ENCODE measurements at places on chromosomes 11 and 22.

DNA sequence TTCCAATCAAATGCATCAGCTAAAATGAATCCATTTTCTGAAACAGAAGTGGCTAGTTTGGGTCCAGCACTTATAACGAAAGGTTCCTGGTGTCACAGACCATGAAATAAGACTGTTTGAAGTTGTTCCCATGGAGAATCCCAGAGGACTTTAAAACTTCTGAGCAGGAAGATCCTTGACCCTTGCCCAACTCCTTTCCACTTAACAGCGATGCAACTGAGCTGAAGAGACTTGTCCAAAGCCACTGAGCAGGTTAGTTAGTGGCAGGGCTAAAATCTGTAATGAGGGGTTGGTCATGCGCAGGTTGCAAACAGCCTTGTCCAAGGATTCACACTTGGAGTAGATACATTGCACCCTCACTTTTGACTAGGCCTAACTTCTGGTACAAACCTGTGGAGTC lies 1.3 kb downstream of the RAB38 start:
- no peak for DNase-seq

GRCh38 chr11:32050264-32050663 lies 40.6 kb upstream of the RCN1 start:
- no peak for DNase-seq

GRCh38 chr11:6812390-6813005 lies 13.0 kb upstream of the OR6A2 start:
- peak; percentile 38 for DNase-seq

GRCh38 chr11:18790883-18791206 lies 753 bp downstream of the PTPN5 start:
- DNase-seq = no peak

DNA sequence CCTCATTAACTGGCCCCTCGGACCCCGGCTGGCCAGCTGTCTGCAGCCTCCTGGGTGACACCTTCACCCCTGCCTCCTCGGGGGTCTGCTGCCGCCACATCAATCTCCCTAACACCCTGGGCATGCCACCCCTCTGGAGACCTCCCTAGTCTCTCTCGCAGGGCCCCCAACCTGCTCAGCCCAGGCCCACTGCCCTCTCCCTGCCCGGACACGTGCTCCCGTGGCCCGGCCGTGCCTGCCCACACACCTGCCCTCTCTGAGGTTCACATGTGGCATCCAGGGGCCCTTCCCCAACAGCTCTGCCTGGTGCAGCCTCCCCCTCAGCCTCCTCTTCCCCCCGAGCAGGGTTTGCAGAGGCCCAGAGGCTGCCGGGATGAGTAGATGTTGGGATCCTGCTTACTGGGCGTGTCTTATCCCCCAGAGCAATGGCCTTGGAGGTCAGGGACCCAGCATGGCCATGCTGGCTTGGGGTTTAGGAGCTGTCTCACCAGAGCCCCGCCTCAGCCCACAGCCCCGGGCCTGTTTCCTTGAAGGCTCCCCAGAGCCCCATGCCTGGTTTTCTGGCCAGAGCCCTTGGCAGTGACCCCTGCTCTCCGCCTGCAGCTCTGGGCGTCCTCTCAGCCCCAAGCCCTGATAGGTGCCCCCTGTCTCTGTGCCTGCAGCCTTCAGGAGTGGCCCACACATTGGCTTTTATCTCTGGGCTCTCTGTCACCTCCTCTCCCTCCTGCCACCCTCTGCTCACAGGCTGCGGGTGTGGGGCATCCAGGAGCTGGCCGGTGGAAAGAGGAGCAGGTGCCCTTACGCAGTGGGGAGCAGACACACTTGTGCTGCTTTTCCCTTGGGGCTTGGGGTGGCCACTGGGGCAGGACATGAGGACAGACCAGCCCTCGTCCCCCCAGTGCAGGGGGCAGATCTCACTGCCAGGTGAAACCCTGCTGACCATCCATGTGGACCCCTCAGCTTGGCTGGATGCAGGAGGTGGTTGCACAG lies 25.7 kb upstream of the SEPTIN5 start:
- DNase-seq = no peak

- no peak for DNase-seq
Measured at GRCh38 chr11:71336996-71337754, 84.8 kb upstream of the SHANK2 start.

DNA sequence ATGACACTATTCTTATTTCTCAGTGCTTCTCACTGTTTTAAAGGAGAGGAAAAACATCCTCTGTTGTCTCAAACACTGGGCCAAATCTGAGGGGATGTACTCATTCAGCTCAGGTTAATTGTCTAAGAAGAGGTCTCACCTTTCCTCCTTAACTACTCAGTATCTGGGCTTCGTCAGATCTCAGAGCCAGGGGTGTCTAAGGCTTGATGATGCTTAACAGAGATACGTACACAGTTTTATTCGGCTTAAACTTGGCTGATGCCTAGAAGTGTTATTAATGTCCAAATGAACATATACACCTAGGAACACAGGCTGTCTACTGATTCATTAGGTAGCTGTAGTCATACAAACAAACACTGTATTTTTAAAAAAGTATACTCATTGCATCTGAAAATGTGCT lies 85.8 kb downstream of the UVRAG start:
- DNase-seq = no peak

DNA sequence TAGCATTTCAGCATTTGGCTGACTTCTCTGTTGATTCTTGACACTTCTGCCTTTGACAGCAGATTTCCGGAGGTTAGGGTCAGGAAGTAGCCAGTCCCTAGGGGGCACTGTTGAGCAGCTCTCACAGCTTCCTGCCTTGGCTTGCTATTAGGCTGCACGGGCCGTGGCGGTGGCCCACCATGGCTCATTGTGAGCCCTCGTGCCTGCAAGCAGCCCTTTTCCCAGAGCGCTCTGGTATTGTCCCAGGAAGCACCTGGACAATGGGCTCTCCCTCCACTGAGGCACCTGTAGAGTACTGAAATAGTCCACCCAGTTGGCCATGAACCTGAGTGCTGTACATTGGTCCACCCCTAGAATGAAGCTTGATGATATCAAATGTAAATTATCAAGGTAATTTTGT lies 100.2 kb upstream of the GAL start:
- peak; percentile 13 for DNase-seq

GRCh38 chr22:38267086-38267485 lies 5.7 kb downstream of the TMEM184B start:
- DNase-seq = no peak

- peak; percentile 3 for DNase-seq
Measured at GRCh38 chr11:15327786-15328231, 213.1 kb downstream of the INSC start.

DNA sequence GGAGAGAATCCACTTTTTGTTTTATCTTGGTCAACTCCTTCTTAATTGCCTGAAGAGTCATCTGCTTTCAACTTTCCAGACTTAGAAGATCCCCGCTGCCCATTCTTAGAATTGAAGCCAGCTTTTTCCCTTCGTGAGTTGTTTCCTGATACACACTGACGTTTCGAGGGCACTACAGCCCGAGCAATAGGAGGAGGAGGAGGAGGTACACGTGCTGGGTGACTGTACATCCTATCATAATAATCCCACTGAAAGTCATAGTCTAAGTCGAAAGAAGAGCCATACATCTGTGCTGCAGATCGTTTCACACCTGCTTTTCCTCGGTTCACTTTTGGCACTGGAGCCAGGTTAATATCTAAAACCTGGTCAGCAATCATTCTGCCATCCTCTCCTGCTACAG lies 606.1 kb downstream of the DLG2 start:
- DNase-seq = no peak

DNA sequence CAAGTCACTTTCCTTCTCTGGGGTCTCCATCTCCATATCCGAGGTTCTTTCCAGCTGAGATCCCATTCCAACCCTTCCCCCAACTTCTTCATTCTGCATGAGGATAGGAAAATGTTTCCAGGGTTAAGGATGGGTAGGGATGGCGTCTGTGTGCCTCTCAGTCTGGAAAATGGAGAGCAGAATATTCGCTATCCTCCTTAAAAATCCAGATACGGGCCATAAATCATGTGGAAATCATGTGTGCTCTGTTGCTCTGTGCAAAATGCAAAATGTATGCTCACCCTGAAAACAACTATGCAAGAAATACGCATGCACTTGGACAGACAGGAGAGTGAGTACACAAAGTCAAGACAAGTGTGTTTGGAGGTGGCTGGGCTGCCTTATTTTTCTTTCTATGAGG lies 3.2 kb downstream of the CREB3L1 start:
- no peak for DNase-seq

DNA sequence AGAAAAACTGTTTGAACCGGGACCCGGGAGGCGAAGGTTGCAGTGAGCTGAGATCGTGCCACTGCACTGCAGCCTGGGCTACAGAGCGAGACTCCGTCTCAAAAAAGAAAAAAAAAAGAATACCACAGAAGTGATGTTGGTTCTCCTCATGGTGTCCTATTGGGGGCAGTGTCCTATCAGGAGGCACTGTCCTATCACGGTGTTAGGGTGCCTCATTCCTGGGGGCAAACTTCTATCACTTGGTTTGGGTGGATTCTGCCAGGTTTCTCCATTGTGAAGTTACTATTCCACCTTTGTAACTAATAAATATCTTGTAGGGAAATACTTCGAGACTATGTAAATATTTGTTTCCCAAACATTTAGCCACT lies 19.6 kb downstream of the PRR14L start:
- DNase-seq = no peak

DNA sequence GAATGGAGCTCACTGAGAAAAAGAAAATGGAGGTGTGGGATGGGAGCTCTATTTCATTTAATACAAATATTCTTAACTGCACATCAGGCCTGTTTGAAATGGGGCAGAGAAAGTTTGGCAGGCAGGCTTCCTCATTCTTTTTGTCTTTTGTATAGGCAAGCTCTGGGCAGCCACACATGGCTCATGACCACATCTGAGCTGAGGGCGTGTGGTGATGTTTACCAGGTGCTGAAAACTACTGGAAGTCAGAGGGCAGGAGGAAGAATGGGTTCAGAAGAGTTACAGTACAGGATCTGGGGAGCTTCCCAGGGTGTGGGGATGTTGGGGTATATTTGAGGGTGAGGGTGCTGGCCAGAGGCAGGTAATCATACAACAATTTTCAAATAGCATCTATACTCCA lies 66.3 kb upstream of the NAV2 start:
- peak; percentile 71 for DNase-seq

DNA sequence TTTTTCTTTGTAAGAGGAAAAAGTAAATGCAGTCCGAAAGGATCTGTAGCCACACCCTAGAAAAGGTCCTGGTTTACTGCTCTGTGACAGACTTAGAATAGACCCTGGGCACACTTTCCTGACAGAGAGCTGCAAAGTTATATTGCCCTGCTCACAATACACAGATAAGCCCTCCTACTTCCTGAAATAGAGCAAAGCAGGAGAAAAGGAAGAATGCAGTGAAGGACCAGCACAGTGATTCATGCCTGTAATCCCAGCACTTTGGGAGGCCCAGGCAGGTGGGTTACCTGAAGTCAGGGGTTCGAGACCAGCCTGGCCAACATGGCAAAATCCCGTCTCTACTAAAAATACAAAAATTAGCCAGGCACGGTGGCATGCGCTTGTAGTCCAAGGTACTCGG lies 2.2 kb downstream of the CYB561A3 start:
- no peak for DNase-seq

DNA sequence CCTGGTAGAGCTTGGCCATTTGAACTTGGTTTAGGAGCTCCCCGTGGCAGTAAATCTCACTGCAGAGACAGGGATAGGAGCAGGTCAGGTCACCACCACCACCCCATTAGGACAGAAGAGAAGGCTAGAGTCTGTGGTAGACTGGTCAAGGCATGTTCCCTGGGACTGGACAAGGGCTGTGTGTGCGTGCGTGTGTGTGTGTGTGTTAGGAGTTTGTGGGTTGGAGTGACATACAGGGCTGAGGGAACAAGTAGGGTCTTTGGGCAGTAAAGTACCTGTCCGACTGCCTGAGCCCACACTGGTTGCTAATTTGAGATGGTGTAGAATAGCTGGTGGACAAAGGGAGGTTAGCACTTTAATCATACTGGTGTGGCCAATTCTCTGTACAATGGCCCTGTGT lies 16.1 kb downstream of the TREH start:
- no peak for DNase-seq

DNA sequence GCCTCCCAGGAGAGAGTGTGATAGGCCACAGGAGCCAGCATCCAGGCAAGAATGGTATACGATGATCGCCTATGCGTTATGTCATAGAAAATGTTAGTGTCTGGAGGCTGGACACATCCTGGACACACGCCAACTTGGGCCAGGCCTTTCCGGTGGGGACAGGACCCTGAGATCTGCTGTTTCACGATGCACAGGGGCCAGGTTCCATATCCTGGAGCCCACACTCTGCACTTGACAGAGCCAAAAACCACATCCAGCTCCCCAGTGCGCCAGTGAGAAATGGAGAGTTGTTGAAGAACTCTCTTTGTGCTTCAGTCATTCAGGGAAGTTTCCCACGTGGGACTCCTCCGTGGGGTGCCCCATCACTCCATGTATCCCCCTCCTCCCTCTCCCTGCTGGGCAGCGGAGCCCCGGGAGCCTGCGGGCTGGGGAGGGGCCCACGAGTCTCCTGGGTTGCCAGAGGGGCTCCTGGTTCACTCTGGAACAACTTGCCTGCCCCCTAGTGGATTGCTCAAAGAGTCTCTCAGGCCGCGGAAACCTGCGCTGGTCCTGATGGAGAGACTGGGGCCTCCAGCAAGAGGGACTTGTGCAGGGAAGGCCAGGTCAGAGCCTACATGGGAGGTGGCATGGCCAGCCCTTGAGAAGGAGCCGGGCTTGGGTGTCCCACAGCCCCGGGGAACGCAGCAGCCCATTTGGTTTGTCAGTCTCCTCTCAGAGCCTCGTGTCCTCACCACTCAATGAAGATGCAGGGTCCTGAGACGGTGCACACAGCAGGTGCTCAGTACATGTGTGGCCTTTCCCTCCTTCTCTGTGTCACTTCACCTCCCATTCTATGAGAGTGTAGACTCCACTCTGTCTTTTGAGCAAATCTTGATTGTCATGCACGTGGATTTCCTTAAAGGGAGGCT lies 10.2 kb upstream of the LRRC32 start:
- peak; percentile 60 for DNase-seq

- peak; percentile 74 for DNase-seq
Measured at GRCh38 chr22:36286096-36286957, 33.4 kb downstream of the APOL1 start.

GRCh38 chr11:65043881-65044501 lies 3.0 kb downstream of the SAC3D1 start:
- peak; percentile 58 for DNase-seq

- no peak for DNase-seq
Measured at GRCh38 chr11:118084656-118085055, 2.1 kb downstream of the SMIM35 start.

DNA sequence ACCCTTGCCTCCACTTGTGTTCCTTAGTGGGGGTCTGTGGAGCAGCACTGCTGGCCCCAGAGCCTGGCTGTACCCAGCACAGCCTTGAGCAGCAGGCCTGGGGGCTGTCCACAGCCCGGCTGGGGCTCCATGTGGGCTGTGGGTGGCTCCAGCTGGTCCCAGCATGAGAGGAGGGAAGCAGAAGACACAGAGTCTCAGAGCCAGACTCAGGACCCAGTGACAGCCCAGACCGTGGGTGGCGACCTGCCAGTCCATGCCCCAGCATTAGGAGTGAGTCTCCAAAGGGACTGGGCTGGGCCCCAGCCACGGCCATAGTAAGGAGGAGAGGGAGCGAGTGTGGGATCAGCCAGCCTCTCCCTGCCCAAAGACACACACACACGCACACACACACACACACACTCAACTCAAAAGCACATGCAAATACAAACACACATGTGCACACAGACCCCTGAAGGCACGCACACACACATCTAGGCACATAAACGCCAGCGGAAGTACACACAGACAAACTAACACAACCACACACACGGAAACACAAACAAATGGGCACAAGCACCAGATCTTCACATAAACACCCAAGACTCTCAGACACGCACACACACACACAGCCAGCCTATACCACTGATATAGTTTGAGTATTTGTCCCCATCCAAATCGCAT lies 16.7 kb upstream of the LRRC10B start:
- DNase-seq = no peak
